CD4-positive, CD25-positive, alpha-beta regulatory T cell (primary cell): ENCODE measurements at places on chromosomes 7 and 10. TPM values are rescaled to one million over a fixed set of nuclear protein-coding genes. Genes with fewer than 3 reads are reported as not detected.

DNA sequence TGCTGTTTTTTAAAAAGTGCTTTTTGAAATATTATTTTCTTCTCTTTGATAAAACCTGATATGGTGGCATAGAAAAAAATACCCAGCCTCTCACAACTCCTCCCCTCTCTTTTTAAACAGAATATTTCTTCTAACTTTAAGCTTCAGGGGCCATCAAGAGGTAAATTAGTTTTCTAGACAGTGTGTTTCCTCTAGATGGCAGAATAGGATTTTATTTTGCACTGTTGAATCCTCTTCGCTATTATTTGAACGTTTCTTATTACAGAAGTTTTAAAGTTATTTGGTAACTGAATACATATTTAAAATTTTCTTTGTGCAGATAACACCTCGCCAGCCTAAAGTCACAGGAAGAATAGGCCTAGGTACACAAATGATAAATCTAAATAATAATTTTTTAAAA lies 30.3 kb downstream of the ARL5B start:
- H3K36me3 ChIP-seq = no peaks in the 10 kb centered on the region
- no peaks in the 10 kb centered on the region for H3K27me3 ChIP-seq
- DNase-seq = no peak
- no peaks in the 10 kb centered on the region for H3K4me1 ChIP-seq

- H3K4me1 ChIP-seq = no peaks in the 10 kb centered on the region
- peaks cover 24% of the 10 kb centered on the region for H3K36me3 ChIP-seq
- H3K27ac ChIP-seq = no peak overlapping the region
- H3K4me3 ChIP-seq = no peak overlapping the region
These were observed 114.0 kb downstream of the NT5C2 start for GRCh38 chr10:103079100-103079499.

Gene ASNS
- total RNA-seq = 15.8 TPM

GRCh38 chr7:153444641-153445040 lies 607.6 kb upstream of the DPP6 start:
- no peaks in the 10 kb centered on the region for H3K4me1 ChIP-seq
- no peaks in the 10 kb centered on the region for H3K36me3 ChIP-seq
- H3K4me3 ChIP-seq = no peak overlapping the region
- no peak overlapping the region for H3K27ac ChIP-seq
- H3K27me3 ChIP-seq = no peaks in the 10 kb centered on the region

DNA sequence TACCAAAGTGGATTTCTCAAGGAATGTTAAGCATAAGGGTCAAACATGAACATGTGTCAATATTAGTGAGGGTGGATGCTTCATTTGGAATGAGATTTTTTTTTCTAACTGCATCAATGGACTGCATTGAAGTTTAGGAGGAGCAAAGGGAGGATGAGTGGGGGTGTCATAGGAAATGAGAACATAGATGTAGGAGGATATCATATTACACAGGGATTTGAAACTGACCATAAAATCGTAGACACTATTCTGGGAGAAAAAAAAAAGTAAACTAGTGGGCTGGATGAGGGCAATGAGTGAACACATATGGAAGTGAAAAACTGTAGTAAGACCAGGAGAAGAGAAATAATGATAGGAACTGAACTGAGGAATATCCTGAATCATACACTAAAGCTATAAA lies 109.4 kb downstream of the SEMA3A start:
- no peak for DNase-seq
- no peaks in the 10 kb centered on the region for H3K36me3 ChIP-seq
- H3K4me3 ChIP-seq = no peak overlapping the region

DNA sequence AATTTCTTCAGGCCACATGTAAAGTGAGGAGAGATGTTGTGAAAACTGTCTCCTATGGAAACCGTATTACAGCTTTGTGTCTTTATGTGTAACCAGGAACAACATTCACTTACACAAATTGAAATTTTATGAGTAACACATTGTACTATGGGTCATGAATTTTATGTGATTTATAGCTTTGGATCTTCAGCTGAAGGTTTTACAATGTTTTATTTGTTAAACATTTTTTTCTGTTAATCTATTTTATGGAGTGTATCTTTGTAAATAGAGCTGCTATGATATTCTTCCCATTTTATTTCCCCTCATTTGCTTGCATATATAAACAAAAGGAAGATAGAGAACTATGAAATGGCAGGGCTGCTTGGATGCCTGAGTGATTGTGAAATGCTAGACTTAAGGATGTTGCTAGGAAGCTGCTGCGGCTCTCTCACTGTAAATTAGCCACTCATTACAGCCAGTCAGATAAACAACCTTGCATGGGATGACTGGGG lies 104.5 kb upstream of the PCLO start:
- no peak overlapping the region for H3K4me3 ChIP-seq
- no peaks in the 10 kb centered on the region for H3K27me3 ChIP-seq
- no peaks in the 10 kb centered on the region for H3K36me3 ChIP-seq
- H3K27ac ChIP-seq = no peak overlapping the region
- H3K4me1 ChIP-seq = no peaks in the 10 kb centered on the region

GRCh38 chr7:142275028-142275427 lies 17.2 kb upstream of the PRSS58 start:
- no peak for DNase-seq
- no peaks in the 10 kb centered on the region for H3K36me3 ChIP-seq
- no peak overlapping the region for H3K4me3 ChIP-seq
- no peaks in the 10 kb centered on the region for H3K27me3 ChIP-seq
- H3K4me1 ChIP-seq = no peaks in the 10 kb centered on the region

DNA sequence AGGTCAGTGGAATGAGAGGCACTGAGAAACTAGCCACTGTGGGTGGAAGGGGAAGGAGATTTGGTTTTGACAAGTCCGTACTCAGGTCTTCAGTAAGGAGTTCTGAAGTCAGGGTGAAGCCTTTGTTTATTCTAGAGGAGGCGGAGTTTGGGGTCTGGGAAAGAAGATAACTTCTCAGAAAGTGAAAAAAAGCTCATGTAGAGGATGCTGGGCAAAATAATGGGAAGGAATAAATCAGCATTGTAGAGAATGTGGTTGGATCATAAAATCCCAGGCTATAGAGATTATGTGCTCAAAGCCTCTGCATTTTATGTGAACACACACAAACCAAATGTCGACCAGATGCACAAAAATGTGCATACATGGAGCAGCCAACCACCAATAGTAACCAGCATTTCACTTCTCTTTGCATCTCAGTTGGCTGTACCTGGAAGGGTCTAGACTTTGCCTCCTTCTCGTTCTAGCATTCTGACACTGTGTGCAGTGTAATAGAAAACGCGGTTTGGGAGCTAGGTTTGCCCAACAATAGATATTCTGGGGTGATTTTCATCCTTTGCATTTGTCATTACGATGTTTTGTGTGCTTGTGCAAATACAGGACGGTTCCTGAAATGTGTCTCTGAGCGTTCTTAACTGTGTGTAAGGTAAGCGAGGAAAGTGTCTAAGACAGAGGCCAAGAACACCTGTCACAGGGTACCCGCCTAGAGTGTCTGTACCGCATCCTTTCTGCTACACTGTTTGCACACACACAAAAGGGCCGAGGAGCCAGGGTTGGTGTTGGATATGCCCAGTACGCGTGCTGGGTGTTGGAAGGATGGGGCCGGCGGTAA lies 603 bp upstream of the HECW1 start:
- DNase-seq = no peak
- no peaks in the 10 kb centered on the region for H3K36me3 ChIP-seq
- H3K4me1 ChIP-seq = peaks cover 4% of the 10 kb centered on the region
- H3K4me3 ChIP-seq = no peak overlapping the region
- no peak overlapping the region for H3K27ac ChIP-seq

Gene PDGFA
- 2.9 TPM for total RNA-seq

Gene SPDYE5
- total RNA-seq = not detected

GRCh38 chr7:18457832-18458231 lies 37.7 kb upstream of the HDAC9 start:
- no peaks in the 10 kb centered on the region for H3K4me1 ChIP-seq
- no peaks in the 10 kb centered on the region for H3K36me3 ChIP-seq
- H3K4me3 ChIP-seq = no peak overlapping the region

Gene ACSL5
- total RNA-seq = 63.7 TPM

Gene ATOH7
- total RNA-seq = not detected

DNA sequence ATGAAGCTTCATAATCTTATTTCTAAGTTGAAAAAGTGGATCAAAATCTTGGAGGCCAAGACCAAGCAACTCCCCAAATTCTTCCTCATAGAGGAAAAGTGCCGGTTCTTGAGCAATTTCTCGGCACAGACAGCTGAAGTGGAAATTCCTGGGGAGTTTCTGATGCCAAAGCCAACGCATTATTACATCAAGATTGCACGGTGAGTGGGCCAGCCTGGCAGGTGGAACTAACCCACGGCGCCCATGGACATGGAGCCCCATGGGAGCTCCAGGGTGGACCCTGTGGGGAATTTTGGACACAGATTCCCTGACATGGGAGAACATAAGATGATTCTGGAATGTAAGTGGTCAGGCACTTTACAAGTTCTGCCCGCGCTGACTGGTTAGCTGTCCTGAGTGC lies 125.9 kb downstream of the TRRAP start:
- H3K27me3 ChIP-seq = no peaks in the 10 kb centered on the region
- H3K4me3 ChIP-seq = no peak overlapping the region
- no peaks in the 10 kb centered on the region for H3K4me1 ChIP-seq
- no peak overlapping the region for H3K27ac ChIP-seq
- H3K36me3 ChIP-seq = peaks cover 81% of the 10 kb centered on the region

GRCh38 chr10:92248566-92248965 lies 42.3 kb downstream of the CPEB3 start:
- H3K4me3 ChIP-seq = no peak overlapping the region
- no peaks in the 10 kb centered on the region for H3K27me3 ChIP-seq
- H3K27ac ChIP-seq = no peak overlapping the region

Gene FOXI2
- not detected for total RNA-seq

Gene TMEM184A
- total RNA-seq = not detected

Gene LRMDA
- 0.10 TPM for total RNA-seq
